ENCODE measurements at places on chromosomes 2 and 18. TPM values are rescaled to one million over a fixed set of nuclear protein-coding genes. Genes with fewer than 3 reads are reported as not detected.

ALPI gene
- polyA plus RNA-seq: not detected

GREB1L gene
- 5.0 TPM for polyA plus RNA-seq

CENPA gene
- polyA plus RNA-seq: 0.66 TPM

DHRS9 gene
- not detected for polyA plus RNA-seq

SIX3 gene
- not detected for polyA plus RNA-seq

KCNE4 gene
- polyA plus RNA-seq: not detected

SERPINB12 gene
- not detected for polyA plus RNA-seq

RSAD2 gene
- not detected for polyA plus RNA-seq

VWC2L gene
- not detected for polyA plus RNA-seq

RAMP1 gene
- polyA plus RNA-seq: 38.6 TPM

MEP1B gene
- polyA plus RNA-seq: not detected

MARCO gene
- not detected for polyA plus RNA-seq

MEIS1 gene
- polyA plus RNA-seq: 9.2 TPM

C2orf66 gene
- not detected for polyA plus RNA-seq

ZNF804A gene
- 10.8 TPM for polyA plus RNA-seq

EVX2 gene
- polyA plus RNA-seq: not detected

EPB41L3 gene
- polyA plus RNA-seq: 211 TPM

TLX2 gene
- polyA plus RNA-seq: not detected

DSG1 gene
- polyA plus RNA-seq: not detected

KIF5C gene
- 119 TPM for polyA plus RNA-seq

TNS1 gene
- polyA plus RNA-seq: 0.82 TPM

IL1RL1 gene
- not detected for polyA plus RNA-seq

HIBCH gene
- polyA plus RNA-seq: 47.2 TPM

SATB2 gene
- polyA plus RNA-seq: 11.9 TPM

Data from Purkinje cell (primary cell).